Spleen (tissue), 13 donors: ENCODE measurements at places on chromosomes 12 and 14. TPM values are rescaled to one million over a fixed set of nuclear protein-coding genes. Genes with fewer than 3 reads are reported as not detected.

MIPOL1 gene
- total RNA-seq: 9.0 TPM

FGF23 gene
- total RNA-seq: not detected

CACNA1C gene
- 23.5 TPM for total RNA-seq

EML1 gene
- total RNA-seq: 7.0 TPM

EGLN3 gene
- 5.0 TPM for total RNA-seq

ZBTB1 gene
- total RNA-seq: 66.9 TPM

FLVCR2 gene
- total RNA-seq: 47.3 TPM

PACS2 gene
- total RNA-seq: 148 TPM

KRT86 gene
- not detected for total RNA-seq

ENDOU gene
- 0.92 TPM for total RNA-seq

KRT7 gene
- 0.73 TPM for total RNA-seq

CDK2 gene
- 24.0 TPM for total RNA-seq

KRT6C gene
- not detected for total RNA-seq

DPY19L2 gene
- 5.1 TPM for total RNA-seq

TSPAN11 gene
- total RNA-seq: 4.1 TPM

CAMKK2 gene
- total RNA-seq: 81.2 TPM

OR6C2 gene
- total RNA-seq: not detected

NTN4 gene
- 482 TPM for total RNA-seq

NRIP2 gene
- 18.8 TPM for total RNA-seq

PLXNC1 gene
- 47.3 TPM for total RNA-seq

EML5 gene
- total RNA-seq: 1.8 TPM

KRT2 gene
- not detected for total RNA-seq

TSPAN8 gene
- total RNA-seq: not detected

TDG gene
- total RNA-seq: 21.3 TPM

DAO gene
- total RNA-seq: not detected

MOK gene
- total RNA-seq: 4.7 TPM

BAZ1A gene
- total RNA-seq: 94.3 TPM

KRT81 gene
- total RNA-seq: not detected

PTPRB gene
- total RNA-seq: 57.7 TPM

GPR65 gene
- 13.7 TPM for total RNA-seq

CLEC7A gene
- total RNA-seq: 39.8 TPM

TPPP2 gene
- total RNA-seq: 0.91 TPM
